ENCODE measurements at places on chromosomes 16 and 17. TPM values are rescaled to one million over a fixed set of nuclear protein-coding genes. Genes with fewer than 3 reads are reported as not detected.

DNA sequence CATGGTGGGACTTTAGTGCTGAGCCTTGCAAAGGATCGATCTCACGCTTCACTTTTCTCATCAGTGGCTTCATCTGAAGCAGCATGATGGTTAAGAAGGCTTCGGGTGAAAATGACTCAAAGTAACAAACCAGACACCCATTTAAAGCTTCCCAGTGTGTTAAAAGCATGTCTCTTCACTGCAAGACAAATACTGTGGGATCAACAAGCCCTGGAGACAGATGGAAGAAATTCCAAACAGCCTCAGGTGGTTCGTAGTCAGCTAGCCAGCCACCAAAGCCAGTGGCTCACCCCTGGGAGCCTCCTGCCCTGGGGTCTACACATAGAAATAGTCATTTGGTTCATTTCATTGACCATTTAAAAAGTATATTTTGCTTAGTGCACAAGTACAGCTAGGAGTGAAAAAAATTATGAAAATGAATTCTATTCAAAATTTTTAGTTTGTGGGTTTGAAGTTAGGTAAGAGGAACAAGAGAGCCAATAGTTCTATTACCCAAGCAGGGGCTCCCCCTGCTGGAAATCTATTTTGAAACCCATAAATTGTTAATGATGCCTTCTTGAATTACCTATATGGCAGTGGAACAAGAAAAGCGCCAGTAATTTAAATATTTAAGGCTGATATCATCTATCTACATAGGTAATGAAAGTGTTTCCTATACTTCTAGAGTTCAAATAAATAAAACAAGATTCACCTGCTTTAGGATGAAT is 51.6 kb downstream of the PMP22 start:
- no peaks in the 10 kb centered on the region for H3K4me1 ChIP-seq
- H3K27me3 ChIP-seq = no peaks in the 10 kb centered on the region
- DNase-seq = no peak
- no peaks in the 10 kb centered on the region for H3K36me3 ChIP-seq
- H3K4me3 ChIP-seq = no peak overlapping the region

DNA sequence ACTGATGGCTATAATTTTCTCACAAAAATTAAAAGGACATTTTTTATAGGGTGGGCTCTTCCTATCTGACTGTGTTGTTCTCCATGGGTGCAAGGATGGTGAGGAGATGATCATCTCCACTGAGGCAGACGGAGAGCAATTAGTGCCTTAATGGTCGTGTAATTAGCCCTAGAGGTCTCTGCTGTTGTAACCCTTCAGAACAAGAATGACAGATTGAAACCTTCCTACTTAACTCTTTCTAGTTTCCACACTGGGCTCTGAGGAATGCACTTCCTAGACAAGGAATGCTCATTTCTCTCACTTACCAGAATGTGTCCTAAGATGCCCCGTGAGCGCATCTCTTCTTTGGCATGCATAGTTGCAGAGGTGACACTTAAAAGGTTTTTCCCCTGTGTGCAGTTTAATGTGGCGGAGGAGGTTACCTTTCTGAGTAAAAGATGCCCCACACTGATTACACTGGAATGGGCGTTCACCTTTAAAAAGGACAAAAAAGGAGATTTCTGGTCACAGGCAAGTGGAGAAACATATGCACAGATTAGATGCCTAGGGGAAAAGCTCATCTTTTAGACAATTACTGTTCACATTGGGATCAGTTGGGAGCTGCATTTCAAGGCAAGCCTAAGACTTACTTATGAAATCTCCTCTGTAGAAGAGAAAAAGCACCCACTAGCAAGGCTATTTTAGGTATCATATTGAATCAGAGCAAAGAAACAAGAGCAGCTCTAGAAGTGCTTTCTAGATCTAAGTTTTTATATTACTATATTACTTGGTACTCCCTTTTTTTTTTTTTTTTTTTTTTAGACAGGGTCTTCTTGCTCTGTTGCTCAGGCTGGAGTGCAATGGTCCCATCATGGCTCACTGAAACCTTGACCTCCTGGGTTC is 53.6 kb downstream of the GRB7 start:
- no peaks in the 10 kb centered on the region for H3K4me1 ChIP-seq
- no peak overlapping the region for H3K27ac ChIP-seq
- H3K4me3 ChIP-seq = no peak overlapping the region
- DNase-seq = no peak

DNA sequence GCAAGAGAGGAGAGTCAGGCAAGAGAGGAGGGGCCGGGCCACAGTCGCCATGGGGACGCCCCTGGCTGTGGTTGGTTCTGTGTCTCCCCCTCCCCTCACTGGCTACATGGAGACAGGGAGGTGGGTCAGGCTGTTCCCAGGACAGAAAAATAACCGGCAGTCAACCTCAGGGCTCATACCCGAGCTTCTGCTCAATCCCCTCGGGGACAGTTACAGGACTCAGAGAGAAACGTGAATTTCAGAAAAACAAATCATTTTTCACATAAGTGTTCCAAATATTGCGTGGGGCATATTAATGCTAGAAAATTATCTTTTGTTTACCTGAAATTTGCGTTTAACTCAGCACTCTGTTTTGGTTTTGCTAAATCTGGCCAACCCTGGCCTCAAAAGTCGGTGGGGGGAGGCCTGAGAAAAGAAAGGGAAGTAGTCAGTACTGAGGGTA is 22.2 kb upstream of the CPSF4L start:
- DNase-seq = peak; percentile 74
- H3K4me1 ChIP-seq = peaks cover 67% of the 10 kb centered on the region
- H3K27me3 ChIP-seq = no peaks in the 10 kb centered on the region
- peaks cover 51% of the 10 kb centered on the region for H3K36me3 ChIP-seq
- H3K27ac ChIP-seq = peak overlapping the region; percentile 53

GRCh38 chr17:80819422-80820164 is 172.0 kb upstream of the CHMP6 start:
- H3K27ac ChIP-seq = no peak overlapping the region
- no peaks in the 10 kb centered on the region for H3K4me1 ChIP-seq
- H3K4me3 ChIP-seq = no peak overlapping the region
- DNase-seq = no peak
- H3K36me3 ChIP-seq = peaks cover 25% of the 10 kb centered on the region

The ZP2 gene
- polyA plus RNA-seq = not detected

DNA sequence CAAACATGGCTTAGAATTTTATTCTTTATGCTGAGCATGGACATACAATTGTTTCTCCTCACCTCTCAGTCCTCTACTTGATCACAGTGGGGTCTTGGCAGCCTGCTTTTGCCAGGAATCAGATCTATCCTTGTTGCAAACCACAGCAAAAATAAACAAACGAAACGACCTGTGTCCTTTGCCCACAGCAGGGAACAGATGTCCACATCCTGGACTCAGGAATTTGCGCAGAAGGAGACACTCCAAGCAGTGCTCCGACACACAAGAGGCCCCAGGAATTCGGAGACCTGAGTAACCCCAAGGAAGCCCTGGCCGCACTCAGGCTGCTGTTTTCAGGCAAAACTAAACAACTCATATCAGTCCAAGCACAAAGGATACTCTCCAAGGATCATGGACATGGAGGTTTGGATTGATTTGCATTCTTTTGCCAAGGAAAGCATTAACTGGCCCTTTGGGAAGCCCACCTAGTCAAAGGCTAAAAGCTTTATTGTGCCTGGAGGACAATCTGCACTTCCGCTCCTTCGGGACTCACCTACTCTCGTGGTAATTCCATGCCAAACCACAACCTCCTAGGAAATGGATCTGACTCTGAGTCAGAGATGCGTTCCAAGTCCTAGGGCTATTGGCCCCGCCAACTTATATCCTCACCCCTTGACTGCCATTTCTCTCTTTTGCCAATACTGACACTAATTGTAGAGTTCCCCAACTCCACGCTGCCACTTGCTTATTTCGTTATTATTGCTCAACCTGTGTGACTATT is 271.1 kb upstream of the CDH11 start:
- H3K4me1 ChIP-seq = no peaks in the 10 kb centered on the region
- no peak for DNase-seq
- H3K4me3 ChIP-seq = no peak overlapping the region

- peaks cover 4% of the 10 kb centered on the region for H3K27me3 ChIP-seq
- no peak within 1 kb of the TSS for H3K4me3 ChIP-seq
- peak within 1 kb of the TSS; percentile 28 for H3K27ac ChIP-seq
- peaks cover 15% of the 10 kb centered on the region for H3K4me1 ChIP-seq
- peak; percentile 50 for DNase-seq
Measured at GRCh38 chr16:20327444-20328041, at the start of gene GP2. GP2 (minus strand) TSS chr16:20327513; CDS start chr16:20326431, 1,082 bp downstream.

The TBC1D3E gene
- polyA plus RNA-seq = not detected

DNA sequence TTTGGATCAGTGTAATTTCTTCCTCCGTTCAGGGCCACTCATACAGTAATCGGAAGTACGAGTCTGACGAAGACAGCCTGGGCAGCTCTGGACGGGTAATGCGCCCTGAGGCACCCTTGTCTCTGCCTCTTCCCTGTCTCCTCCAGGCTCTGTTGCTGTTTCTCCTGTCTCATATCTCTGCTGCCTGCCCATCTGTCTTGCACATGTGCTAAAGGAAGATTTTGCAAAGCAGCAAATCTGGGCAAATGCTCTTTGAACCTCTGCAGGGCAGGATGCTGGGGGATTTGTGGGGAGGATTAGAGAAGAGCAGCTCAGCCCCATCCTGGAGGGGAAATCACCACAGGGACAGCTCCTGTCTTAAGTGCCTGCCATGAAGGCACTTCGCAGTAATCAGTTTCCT is 32.4 kb upstream of the POLR3E start:
- no peak overlapping the region for H3K4me3 ChIP-seq
- no peak for DNase-seq
- no peak overlapping the region for H3K27ac ChIP-seq
- peaks cover 100% of the 10 kb centered on the region for H3K36me3 ChIP-seq
- no peaks in the 10 kb centered on the region for H3K4me1 ChIP-seq
- H3K27me3 ChIP-seq = no peaks in the 10 kb centered on the region

GRCh38 chr16:88941913-88942909 is 34.8 kb downstream of the CBFA2T3 start:
- H3K27ac ChIP-seq = peak overlapping the region; percentile 70
- peak overlapping the region; percentile 55 for H3K4me3 ChIP-seq
- H3K27me3 ChIP-seq = peaks cover 33% of the 10 kb centered on the region
- no peaks in the 10 kb centered on the region for H3K36me3 ChIP-seq
- DNase-seq = peak; percentile 63
- peaks cover 20% of the 10 kb centered on the region for H3K4me1 ChIP-seq

DNA sequence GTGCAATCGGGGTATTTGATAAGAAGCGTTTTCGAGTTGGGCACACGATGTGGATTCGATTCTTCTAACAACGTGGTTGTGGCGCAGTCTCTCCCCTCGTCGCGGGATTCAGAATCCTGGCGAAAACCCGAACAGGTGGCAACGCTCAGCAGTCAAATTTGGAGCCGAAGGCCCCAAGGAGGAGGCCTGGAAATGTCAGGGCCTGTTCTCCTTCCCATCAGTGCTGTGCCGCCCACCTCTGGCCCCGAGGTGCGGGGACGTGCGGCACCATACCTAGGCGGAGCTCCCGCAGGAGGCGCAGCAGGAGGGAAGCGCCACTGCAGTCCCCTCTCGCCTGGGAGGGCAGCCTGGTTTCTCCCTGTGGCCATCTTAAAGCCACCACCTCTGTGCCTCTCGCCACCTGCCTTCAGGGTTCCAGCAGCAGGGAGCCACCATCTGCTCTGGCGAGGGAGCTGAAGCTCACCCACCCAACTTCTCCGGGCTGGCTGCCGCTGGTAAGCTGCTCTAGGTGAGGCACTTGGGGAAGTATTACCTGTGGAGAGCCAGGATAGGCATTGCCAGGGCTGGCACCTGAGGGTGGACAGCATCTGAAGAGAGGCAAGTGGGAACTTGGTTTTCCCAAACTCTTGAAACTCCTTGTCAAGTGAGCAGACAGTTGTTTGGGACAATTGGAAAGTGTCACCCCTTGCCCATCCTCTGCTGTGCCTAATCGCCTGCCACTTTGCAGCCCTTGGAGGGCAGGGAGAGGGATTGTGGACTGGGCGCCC is 2.6 kb upstream of the AATF start:
- no peaks in the 10 kb centered on the region for H3K36me3 ChIP-seq
- no peak overlapping the region for H3K4me3 ChIP-seq

The TLCD3B gene
- polyA plus RNA-seq = not detected

DNA sequence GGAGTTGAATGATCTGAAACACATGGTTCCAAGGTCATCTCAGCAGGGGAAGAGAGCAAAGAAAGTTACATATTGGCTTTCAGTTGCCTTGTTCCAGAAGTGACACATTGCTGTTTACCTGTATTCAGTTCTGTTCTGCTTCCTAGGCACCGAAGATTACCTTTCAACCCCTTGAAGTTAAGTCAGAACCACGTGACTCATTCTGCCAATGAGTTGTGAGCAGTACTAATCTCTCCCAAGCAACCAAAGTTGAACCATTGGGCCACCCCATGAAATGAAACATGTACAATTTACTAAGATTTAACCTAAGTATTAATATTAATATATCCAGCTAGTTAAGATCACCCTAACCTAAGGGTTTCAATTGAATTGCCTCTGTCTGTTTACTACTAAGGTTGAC is 439.2 kb upstream of the MAF start:
- H3K4me3 ChIP-seq = no peak overlapping the region
- H3K27ac ChIP-seq = no peak overlapping the region
- no peak for DNase-seq
- no peaks in the 10 kb centered on the region for H3K36me3 ChIP-seq

The HOXB5 gene
- polyA plus RNA-seq = 2.2 TPM

The DNAAF8 gene
- polyA plus RNA-seq = not detected

The TRIM25 gene
- polyA plus RNA-seq = 11.7 TPM

- peaks cover 61% of the 10 kb centered on the region for H3K4me1 ChIP-seq
- H3K27ac ChIP-seq = no peak overlapping the region
- peak; percentile 48 for DNase-seq
- no peak overlapping the region for H3K4me3 ChIP-seq
Measured at GRCh38 chr17:50872710-50873424, 6.7 kb upstream of the TOB1 start.

The SULT1A4 gene
- 8.0 TPM for polyA plus RNA-seq

- H3K4me3 ChIP-seq = no peak overlapping the region
- H3K27me3 ChIP-seq = no peaks in the 10 kb centered on the region
- no peaks in the 10 kb centered on the region for H3K36me3 ChIP-seq
- peaks cover 32% of the 10 kb centered on the region for H3K4me1 ChIP-seq
Measured at GRCh38 chr17:55454906-55455474, 33.4 kb upstream of the MMD start.

The FAM20A gene
- polyA plus RNA-seq = 11.4 TPM

GRCh38 chr17:44087319-44087718 is 16.8 kb downstream of the G6PC3 start:
- no peak for DNase-seq
- H3K27ac ChIP-seq = peak overlapping the region; percentile 14
- no peaks in the 10 kb centered on the region for H3K27me3 ChIP-seq
- no peak overlapping the region for H3K4me3 ChIP-seq

Data from stomach (tissue), 19 donors.